CD4-positive, alpha-beta T cell treated with Interleukin-4 for 1 hour (primary cell): ENCODE measurements at places on chromosomes 5 and 9.

GRCh38 chr9:130543368-130543767, 36.0 kb upstream of the FUBP3 start:
- DNase-seq, result no peak

- no peak for DNase-seq
These were observed 1.6 kb upstream of the ST6GALNAC4 start for GRCh38 chr9:127918183-127919107.

DNA sequence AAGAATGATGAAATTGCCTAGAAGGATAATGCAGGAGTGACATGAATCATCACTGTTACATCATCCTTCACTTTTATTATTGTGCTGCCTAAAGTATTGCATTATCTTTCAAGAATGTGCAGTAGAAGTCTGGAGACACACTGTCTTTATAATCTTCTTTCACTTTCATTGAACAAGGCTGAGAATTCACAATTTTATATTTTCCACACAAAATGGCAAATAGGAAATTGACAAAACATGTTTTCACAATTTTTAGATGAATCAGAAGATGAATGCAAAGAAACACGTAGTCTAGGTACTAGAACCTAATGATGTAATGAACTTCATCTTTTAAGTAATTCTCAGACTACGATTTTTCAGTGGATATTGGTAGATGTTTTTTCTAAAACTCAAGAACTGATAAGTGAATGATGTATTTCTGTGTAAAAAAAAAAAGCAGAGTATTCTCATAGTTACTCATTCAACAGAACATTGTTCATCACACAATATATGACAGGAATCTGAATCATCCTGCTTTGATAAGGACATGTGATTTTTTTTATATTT, 131.5 kb upstream of the GRHPR start:
- DNase-seq, result no peak

- DNase-seq, result no peak
These were observed 5.0 kb upstream of the TNC start for GRCh38 chr9:115122937-115123336.

DNA sequence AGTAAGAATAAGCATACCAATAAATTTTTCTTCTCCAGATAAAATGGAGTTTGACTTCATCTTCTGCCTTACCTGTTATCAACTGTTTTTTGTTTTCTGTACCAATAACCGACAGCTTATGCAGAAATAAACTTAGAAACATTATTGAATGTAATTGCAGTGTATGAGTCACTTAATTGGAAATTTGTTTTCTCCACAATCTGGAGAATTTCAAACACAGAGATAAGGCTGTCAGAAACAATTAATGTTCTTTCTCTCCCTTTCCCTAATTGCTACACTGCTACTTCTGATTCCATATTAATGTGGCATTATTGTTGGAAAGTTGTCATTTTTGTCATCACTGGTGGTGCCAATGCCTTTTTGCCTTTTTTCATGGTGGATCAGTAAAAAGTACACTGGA, 180.3 kb downstream of the SLCO4C1 start:
- DNase-seq, result no peak

- DNase-seq, result no peak
These were observed 21.5 kb downstream of the MVB12B start for GRCh38 chr9:126347911-126348760.

GRCh38 chr5:172433513-172433912, 20.8 kb downstream of the SH3PXD2B start:
- DNase-seq, result no peak

GRCh38 chr5:154977409-154977808, 36.1 kb upstream of the KIF4B start:
- no peak for DNase-seq

GRCh38 chr9:132200706-132201105, 38.8 kb downstream of the NTNG2 start:
- DNase-seq, result no peak

DNA sequence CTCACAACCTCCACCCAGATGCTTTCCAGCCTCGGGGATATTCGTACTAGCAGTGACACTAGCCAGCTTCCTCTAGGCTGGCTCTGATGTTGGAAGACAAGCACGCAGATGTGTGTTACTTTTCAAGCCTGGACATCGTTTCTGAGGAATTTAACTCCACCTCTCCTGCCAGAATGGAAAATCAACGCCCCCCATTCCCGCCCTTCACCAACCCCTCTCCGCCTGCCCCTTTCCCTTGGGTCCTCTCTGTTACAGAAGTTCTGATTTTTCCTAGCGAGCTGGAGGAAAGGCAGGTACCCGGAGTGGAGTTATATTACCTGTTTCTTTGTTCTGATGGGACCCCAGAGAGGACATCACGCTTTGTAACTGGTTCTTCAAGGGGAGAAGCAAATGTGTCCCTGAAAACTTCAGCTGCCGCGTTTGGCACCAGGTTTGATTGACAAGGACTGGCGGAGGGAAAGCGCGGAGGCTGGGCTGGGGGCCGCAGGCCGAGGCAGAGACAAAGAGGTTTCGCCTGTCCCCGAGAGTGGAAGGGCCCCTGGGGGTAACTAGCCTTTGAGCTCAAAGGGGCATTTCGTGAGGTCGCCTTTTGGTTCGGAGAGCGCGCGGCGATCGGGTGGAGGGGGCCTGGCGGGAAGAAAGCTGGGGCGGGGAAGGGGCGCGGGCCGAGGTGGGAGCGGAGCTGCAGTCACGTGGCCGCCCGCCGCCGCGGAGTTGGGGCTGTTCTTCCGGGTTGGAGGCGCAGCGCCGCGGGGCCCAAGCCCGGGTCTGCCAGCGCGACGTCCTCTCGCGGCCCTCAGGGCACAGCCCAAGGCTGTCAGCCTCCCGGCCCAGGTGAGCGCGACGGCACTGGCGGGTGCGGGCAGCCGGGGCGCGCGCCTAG, at the start of gene NNT:
Gene NNT, plus strand, starts transcription at position 720 of the 883 bp plus-strand sequence. CDS start 6,016 bp downstream, outside the sequence.
- DNase-seq, result peak; percentile 65

- no peak for DNase-seq
These were observed 27.2 kb upstream of the NUDT12 start for GRCh38 chr5:103589776-103590175.

- no peak for DNase-seq
These were observed 2.4 kb downstream of the PRRX2 start for GRCh38 chr9:129667850-129668249.

GRCh38 chr5:59236986-59237385, 654.1 kb downstream of the RAB3C start:
- no peak for DNase-seq

- DNase-seq, result no peak
These were observed 89.7 kb downstream of the CAAP1 start for GRCh38 chr9:26802921-26803320.
